NCI-H2081 treated with DMSO at 0.1 percent for 48 hours (cell line): ENCODE measurements at places on chromosomes 7 and 10.

DNA sequence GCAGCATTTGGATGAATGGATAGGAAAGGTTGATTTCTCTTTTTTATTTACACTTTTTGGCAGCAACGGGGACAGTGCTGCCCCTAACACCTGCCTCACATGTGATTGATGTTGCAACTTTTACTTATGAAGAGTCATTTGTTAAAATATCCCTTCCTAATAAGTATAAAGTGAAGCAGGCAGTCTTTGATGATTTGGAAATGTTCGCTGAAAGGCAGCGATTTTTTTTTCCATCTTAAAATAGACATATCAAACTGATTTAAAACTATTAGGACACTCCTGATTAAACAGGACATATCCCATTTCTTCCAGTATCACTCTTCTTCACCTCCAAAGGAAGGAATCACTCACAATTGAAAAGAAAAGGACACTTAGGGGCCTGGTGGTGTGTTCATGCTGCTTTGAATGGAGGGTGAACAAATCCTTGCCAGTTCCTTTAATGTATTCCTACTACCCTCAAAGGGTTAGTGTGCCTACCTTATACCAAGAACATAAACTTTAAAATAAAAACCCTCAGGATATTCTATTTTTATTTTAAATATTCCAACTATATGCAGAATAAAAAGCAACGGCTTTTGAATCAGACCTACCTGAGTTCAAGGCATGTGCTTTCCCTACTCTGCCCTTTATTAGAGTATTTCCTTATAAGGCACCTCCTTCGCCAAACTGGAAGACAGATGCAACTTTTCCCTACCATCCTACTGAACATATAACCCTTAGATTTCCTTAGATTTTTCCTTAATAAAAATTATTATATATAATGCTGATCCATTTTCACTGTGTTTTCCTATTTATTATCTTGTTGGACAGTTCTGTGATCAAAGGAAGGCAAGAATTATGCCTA lies 1.1 kb downstream of the ADK start:
- DNase-seq: no peak

DNA sequence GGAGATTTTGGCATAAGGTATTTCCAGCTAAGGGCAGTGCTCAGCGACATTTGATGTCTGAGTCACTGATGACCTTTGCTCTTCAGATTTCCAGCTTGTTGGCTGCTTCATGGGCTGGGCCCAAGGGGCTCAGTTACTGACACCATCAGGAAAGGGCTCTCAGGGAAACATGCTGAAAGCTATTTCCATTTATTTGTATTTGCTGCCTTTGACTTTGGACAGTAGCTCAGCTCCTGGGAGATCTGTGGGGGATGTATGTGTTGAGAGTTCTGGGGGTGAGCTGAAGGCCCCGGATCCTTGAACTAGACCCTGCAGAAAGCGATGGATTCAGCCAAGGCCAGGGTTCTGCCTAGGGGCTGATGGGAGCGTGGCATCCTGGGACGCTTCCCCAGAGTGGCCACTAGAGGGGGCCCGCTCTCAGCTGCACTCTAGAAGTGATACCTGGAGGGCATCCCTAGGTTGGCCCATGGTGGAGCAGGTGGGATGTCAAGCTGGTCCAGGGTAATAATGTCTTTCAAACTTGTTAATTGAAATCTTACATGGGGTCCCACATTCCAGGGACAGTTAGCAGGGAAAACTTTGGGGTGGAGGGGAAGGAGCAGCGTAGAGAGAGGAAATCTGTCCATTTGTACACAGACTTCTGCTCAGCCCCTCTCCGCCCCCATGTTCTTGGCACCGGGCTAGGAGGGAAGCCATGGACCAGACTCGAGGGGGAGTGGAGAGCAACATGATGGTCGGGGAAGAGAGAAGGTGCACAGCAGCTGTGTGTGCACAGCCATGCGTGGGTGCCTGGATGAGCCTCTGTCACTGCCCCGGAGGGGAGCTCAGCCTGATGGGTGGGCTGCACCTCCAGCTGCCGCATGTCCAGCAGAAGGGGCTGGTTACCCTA lies 3.0 kb upstream of the BTBD16 start:
- no peak for DNase-seq

GRCh38 chr10:87760195-87760905 lies 57.7 kb downstream of the ATAD1 start:
- DNase-seq: no peak

DNA sequence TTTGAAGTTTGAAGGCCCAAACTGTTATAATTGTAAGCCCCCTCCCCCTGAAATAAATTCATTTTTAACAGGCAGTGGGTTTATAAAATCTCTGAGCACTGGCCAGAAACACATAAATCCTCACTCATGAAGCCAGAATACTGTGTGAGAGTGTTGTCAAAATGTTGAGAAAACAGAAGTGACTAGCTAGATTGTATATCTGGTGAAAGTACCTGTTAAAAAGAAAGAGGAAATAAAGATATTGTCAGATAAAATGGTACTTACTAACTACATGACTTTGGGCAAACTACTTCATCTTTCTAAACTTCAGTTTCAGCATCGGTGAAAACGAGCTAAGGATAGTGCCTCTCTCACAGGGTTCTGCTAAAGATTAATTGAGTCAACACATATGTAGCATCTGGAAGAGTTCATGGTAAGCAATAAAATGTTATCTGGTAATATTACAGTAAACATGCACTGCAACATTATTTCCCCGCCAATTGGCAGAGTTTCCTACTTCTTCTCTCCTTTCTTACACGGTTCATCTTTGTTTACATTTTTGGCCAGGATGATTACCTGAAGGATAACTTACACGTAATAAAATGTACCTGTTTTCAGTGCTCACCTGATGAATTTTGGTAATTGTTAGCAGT lies 202.5 kb upstream of the CHRM2 start:
- no peak for DNase-seq

- no peak for DNase-seq
These were observed 3.4 kb downstream of the INHBA start for GRCh38 chr7:41699516-41699915.

- DNase-seq: no peak
These were observed 63.0 kb downstream of the HDAC9 start for GRCh38 chr7:18558503-18558902.

DNA sequence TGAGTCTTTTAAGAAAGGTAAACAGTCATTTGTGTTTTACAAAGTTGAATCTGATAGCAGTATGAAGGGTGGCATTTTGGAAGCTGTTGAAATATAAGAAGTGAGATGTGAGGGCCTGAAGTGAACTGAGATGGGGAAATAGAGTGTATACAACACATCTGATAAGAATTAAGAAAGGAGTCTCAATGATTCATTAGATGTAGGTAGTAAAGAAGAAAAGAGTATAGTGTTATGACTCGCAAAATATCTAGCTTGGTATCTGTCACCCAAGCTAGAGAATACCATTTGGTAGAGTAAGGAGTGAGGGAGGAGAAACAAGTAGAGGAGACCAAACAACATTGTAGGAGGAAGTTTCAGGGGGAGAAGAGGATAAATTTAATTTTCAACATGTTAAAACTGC lies 5.3 kb downstream of the PTPN12 start:
- DNase-seq: no peak

- DNase-seq: no peak
These were observed 248.5 kb upstream of the GRB10 start for GRCh38 chr7:51031216-51031615.
